ENCODE measurements at places on chromosomes 2 and 18.

DNA sequence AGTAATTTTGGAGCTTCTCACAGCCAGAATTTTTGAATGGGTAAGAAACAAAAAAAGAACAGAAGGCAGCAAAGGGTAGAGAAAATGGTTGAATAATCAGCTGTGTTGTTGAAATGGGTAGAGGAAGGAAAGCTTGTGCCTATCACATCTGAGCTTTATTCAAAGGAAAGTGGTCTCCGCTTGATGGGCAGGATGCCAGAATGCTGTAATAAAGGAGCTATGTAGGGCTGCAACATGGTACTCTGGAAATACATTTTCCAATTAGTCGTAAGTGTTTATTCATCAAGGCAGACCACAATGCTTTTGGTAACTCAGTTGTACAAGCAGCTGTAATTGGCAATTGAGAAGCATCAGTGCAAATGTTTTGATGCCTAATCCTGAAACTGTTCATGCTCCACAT, 196.9 kb downstream of the ICOS start:
- no peak for DNase-seq

- no peak for DNase-seq
Observed at GRCh38 chr18:43004421-43004820, 111.1 kb downstream of the RIT2 start.

DNA sequence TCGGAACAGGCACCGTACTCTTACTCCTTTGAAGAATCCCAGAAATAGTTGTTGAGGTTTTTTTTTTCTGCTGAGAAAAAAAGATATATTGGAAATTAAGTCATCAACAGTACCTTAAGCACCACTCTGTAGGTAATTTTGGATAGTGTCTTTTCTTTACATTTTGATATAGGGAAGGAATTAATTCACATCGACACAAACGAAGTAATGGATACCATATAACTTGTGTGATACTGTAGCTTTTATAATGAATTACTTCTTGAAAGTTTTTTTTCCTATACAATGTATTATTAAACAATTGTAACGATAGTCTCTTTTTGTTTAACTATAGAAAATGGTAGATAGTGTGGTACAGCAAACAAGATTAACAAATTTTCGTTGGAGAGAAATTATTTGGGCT, 1.5 kb upstream of the IKZF2 start:
- DNase-seq = no peak

GRCh38 chr2:176068419-176068832, 15.3 kb downstream of the EVX2 start:
- DNase-seq = no peak
